Endothelial cell of umbilical vein (primary cell): ENCODE measurements at places on chromosomes 11 and 22. TPM values are rescaled to one million over a fixed set of nuclear protein-coding genes. Genes with fewer than 3 reads are reported as not detected.

Gene TMPRSS5
- 0.58 and 0.64 TPM in 2 replicates for total RNA-seq

Gene PIH1D2
- 1.3 and 1.8 TPM in 2 replicates for total RNA-seq

Gene TNNI2
- total RNA-seq, result not detected in 2 replicates

Gene OR8D1
- total RNA-seq, result not detected in 2 replicates

Gene KCNJ4
- not detected in 2 replicates for total RNA-seq

Gene DEFB131B
- not detected in 2 replicates for total RNA-seq

DNA sequence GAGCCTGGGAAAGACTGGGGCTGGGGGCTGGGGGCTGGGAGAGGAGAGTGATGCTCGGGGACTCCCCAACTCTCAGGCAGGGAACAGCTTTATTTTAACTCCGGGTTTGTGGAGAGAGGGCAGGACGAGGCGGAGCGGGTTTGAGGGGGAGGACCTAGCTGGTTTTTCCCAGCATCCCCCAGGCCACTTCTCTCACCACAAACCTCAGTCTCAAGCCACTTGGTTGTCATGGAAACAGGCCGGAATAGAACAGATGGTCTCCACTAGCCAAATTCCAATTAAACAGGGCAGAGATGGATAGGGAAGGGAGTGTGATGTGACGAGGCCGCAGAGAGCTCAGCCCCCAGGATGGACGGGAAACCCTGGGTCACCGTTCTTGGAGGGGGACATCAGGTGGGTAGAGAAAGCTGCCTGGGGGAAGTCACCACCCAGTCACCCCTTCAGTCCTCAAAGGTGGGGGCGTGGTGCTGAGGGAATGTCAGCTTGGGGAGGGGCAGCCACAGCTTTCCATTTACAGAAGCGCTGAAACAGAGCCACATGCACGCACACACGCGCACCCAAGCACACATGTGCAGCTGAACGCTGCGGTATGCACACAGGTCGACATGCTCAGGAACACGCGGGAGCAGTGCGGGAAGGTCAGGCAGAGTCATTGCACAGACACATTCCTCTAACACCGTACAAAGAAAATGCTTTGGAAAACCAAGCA lies 19.2 kb downstream of the NECTIN1 start:
- H3K36me3 ChIP-seq, result no peaks in the 10 kb centered on the region
- no peaks in the 10 kb centered on the region for H3K27me3 ChIP-seq
- no peaks in the 10 kb centered on the region for H3K4me1 ChIP-seq
- DNase-seq, result no peak
- no peak overlapping the region for H3K4me3 ChIP-seq
- H3K27ac ChIP-seq, result no peak overlapping the region

GRCh38 chr22:19517171-19517500 lies 7.1 kb downstream of the CLDN5 start:
- no peak overlapping the region for H3K4me3 ChIP-seq
- no peak for DNase-seq
- H3K36me3 ChIP-seq, result peaks cover 2% of the 10 kb centered on the region
- H3K27ac ChIP-seq, result no peak overlapping the region

- peaks cover 4% of the 10 kb centered on the region for H3K36me3 ChIP-seq
- peaks cover 40% of the 10 kb centered on the region for H3K4me1 ChIP-seq
- H3K4me3 ChIP-seq, result no peak overlapping the region
- peak overlapping the region; percentile 98 for H3K27ac ChIP-seq
- no peak for DNase-seq
Observed at GRCh38 chr22:38220653-38221386, 19.0 kb downstream of the MAFF start.

DNA sequence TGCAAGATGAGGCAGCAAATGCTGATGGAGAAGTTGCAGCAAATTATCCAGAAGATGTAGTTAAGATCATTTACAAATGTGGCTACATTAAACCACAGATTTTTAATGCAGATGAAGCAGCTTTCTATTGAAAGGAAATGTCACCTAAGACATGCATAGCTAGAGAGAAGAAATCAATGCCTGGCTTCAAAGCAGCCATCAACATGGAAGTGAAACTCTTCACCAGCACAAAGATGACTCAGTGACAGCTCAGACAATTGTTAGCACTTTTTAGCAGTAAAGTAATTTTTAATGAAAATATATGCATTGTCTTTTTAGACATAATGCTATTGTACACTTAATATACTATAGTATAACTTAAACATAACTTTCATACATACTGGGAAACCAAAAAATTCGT lies 71.4 kb downstream of the FANCF start:
- H3K27me3 ChIP-seq, result no peaks in the 10 kb centered on the region
- H3K4me1 ChIP-seq, result no peaks in the 10 kb centered on the region
- DNase-seq, result no peak
- H3K27ac ChIP-seq, result no peak overlapping the region

GRCh38 chr11:128480665-128481064 lies 106.7 kb downstream of the ETS1 start:
- H3K4me1 ChIP-seq, result peaks cover 4% of the 10 kb centered on the region
- no peak overlapping the region for H3K27ac ChIP-seq
- no peak overlapping the region for H3K4me3 ChIP-seq
- H3K36me3 ChIP-seq, result peaks cover 22% of the 10 kb centered on the region
- H3K27me3 ChIP-seq, result no peaks in the 10 kb centered on the region
- DNase-seq, result no peak

- no peak overlapping the region for H3K4me3 ChIP-seq
- H3K27me3 ChIP-seq, result no peaks in the 10 kb centered on the region
- H3K4me1 ChIP-seq, result peaks cover 20% of the 10 kb centered on the region
- no peak overlapping the region for H3K27ac ChIP-seq
- no peaks in the 10 kb centered on the region for H3K36me3 ChIP-seq
- DNase-seq, result no peak
Observed at GRCh38 chr11:77170107-77170506, 42.1 kb downstream of the MYO7A start.

- no peaks in the 10 kb centered on the region for H3K4me1 ChIP-seq
- no peaks in the 10 kb centered on the region for H3K27me3 ChIP-seq
- H3K27ac ChIP-seq, result no peak overlapping the region
- no peak for DNase-seq
- no peak overlapping the region for H3K4me3 ChIP-seq
- peaks cover 11% of the 10 kb centered on the region for H3K36me3 ChIP-seq
Observed at GRCh38 chr11:67136156-67136555, 17.1 kb downstream of the KDM2A start.

GRCh38 chr11:116413301-116414242 lies 359.2 kb downstream of the BUD13 start:
- no peak for DNase-seq
- no peak overlapping the region for H3K4me3 ChIP-seq
- no peak overlapping the region for H3K27ac ChIP-seq
- H3K4me1 ChIP-seq, result no peaks in the 10 kb centered on the region
- H3K36me3 ChIP-seq, result no peaks in the 10 kb centered on the region

- H3K4me3 ChIP-seq, result no peak overlapping the region
- no peaks in the 10 kb centered on the region for H3K4me1 ChIP-seq
- no peak for DNase-seq
- H3K36me3 ChIP-seq, result no peaks in the 10 kb centered on the region
Observed at GRCh38 chr22:26395926-26396325, 33.1 kb upstream of the ASPHD2 start.

DNA sequence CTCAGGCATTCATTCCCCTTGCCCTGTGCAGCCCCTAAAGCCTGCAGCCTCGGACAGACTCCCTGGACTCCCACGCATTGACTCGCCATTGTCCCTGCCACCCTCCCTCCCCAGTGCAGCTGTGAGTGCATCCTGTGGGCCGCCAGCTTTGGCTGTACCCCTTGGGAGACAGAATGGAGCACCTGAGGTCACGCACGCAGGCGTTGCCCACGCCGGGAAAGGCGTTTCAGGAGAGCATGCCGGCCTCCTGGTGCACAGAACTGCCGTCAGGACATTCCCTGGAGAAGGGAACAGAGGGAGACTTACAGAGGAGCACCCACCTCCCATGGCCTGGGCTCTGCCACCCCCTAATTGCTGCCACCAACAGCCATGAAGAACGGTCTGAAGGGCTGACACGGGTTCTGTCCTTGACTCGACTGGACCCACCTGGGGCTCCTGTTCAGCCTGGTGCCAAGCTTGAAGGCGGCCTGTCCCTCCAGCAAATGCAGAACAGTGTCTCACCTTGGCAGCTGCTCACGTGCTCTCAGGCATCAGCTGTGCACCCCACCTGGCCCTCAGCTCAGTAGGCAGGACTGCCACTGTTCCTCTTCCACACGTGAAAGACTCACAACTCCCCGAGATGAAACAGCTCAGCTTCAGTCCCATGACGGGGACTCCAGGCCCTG lies 503.8 kb downstream of the BRD1 start:
- H3K36me3 ChIP-seq, result no peaks in the 10 kb centered on the region
- no peaks in the 10 kb centered on the region for H3K4me1 ChIP-seq
- DNase-seq, result no peak
- no peak overlapping the region for H3K27ac ChIP-seq

- H3K36me3 ChIP-seq, result no peaks in the 10 kb centered on the region
- no peak overlapping the region for H3K27ac ChIP-seq
- DNase-seq, result no peak
- H3K27me3 ChIP-seq, result no peaks in the 10 kb centered on the region
- no peaks in the 10 kb centered on the region for H3K4me1 ChIP-seq
Observed at GRCh38 chr11:113690619-113691569, 15.2 kb downstream of the TMPRSS5 start.

DNA sequence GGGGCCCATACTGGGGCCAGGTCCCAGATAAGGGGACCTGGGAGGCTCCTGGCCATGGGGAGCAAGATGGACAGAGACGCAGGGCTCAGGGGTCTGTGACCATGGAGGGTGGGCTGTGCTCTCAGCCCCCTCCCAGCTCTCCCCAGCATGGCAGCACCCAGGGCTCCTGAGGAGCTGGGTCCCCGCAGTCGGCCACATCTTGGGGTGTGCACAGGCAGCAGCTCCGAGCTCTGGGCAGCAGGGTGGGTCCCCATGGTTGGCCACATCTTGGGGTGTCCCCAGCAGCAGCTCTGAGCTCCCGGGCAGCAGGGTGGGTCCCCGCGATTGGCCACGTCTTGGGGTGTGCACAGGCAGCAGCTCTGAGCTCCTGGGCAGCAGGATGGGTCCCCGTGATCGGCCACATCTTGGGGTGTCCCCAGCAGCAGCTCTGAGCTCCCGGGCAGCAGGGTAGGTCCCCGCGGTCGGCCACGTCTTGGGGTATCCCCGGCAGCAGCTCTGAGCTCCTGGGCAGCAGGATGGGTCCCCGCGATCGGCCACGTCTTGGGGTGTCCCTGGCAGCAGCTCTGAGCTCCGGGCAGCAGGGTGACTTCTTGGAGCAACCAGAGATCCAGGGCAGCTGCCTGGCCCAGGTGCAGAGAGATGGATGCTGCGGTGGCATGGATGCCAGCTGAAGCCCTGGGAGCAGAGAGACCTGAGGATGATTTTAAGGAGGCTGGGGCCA lies 18.3 kb upstream of the MUC5B start:
- H3K27ac ChIP-seq, result no peak overlapping the region
- no peaks in the 10 kb centered on the region for H3K27me3 ChIP-seq
- H3K36me3 ChIP-seq, result no peaks in the 10 kb centered on the region
- H3K4me3 ChIP-seq, result no peak overlapping the region
- DNase-seq, result no peak

GRCh38 chr11:65395961-65396530 lies 9.6 kb downstream of the FRMD8 start:
- no peak overlapping the region for H3K4me3 ChIP-seq
- no peak for DNase-seq
- H3K27ac ChIP-seq, result no peak overlapping the region
- peaks cover 3% of the 10 kb centered on the region for H3K4me1 ChIP-seq
- H3K36me3 ChIP-seq, result peaks cover 62% of the 10 kb centered on the region

DNA sequence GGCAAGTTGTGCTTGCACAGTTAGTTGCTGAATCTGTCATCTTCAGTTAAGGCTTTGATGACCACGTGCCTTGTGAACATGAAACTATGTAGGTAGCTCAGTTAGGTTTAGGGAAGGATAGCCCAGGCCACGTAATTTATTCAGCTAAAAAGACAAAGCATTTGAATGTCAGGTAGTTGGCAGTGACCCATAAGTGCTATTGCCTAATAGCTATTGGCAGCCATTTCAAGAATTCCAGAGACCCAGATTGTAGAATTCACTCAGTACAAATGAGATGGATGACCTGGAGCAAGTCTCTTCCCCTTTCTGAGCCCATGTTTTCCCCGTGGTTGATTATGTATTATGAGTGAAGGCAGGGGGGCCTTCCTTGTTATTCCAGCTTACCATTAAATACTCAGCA lies 265.3 kb upstream of the ANO5 start:
- DNase-seq, result no peak
- H3K36me3 ChIP-seq, result no peaks in the 10 kb centered on the region
- H3K4me3 ChIP-seq, result no peak overlapping the region
- no peaks in the 10 kb centered on the region for H3K4me1 ChIP-seq
- H3K27me3 ChIP-seq, result no peaks in the 10 kb centered on the region

- H3K27me3 ChIP-seq, result no peaks in the 10 kb centered on the region
- no peaks in the 10 kb centered on the region for H3K4me1 ChIP-seq
- H3K36me3 ChIP-seq, result no peaks in the 10 kb centered on the region
Observed at GRCh38 chr11:81203876-81204275, 1529.8 kb downstream of the FAM181B start.

GRCh38 chr11:76589477-76589876 lies 81.1 kb downstream of the LRRC32 start:
- H3K36me3 ChIP-seq, result no peaks in the 10 kb centered on the region
- H3K27ac ChIP-seq, result peak overlapping the region; percentile 94
- H3K4me1 ChIP-seq, result peaks cover 23% of the 10 kb centered on the region
- H3K27me3 ChIP-seq, result no peaks in the 10 kb centered on the region

DNA sequence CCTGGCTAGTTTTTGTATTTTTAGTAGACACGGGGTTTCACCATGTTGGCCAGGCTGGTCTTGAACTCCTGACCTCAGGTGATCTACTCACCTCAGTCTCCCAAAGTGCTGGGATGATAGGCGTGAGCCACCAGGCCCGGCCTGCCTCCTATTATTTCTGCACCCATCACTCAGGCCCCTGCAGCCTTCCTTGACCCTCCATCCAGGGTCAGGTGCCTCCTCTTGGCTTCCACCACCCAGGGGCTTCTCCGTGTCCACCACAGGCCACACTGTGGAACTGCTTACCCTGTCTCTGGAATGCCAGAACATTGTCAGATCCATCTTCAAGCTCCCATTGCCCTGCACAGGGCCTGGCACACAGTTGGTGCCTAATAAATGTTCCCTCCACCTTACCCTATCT lies 75.4 kb upstream of the RTL6 start:
- H3K4me3 ChIP-seq, result no peak overlapping the region
- no peak for DNase-seq
- no peaks in the 10 kb centered on the region for H3K27me3 ChIP-seq

DNA sequence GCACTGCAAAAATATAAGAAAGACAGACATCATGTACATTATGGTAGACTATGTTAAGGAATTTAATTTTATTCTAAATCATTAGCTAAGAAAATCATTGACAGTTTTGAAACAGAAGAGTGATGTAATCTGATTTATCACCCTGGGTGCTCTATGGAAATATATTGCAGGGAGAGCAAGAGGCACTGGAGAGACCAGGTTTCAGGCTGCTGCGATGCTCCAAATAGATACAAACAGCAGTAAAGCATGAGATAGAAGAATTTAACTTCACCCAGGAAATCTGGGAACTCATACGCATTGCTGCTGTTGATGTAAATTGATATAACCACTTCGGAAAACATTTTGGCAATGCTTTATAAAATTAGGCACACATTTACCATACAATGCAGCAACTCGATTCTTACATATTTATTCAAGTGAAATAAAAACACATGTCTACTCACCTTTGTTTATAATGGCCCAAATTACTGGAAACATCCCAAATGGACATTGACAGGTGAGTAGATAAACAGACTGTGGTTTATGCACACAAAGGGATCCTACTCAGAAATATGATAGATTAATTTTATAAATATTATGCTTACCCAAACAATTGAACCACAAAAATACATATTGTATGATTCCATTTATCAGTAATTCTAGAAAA lies 535.1 kb upstream of the CHORDC1 start:
- H3K36me3 ChIP-seq, result no peaks in the 10 kb centered on the region
- no peaks in the 10 kb centered on the region for H3K27me3 ChIP-seq
- H3K4me3 ChIP-seq, result no peak overlapping the region
- no peak overlapping the region for H3K27ac ChIP-seq
- H3K4me1 ChIP-seq, result no peaks in the 10 kb centered on the region
- DNase-seq, result no peak
